Stimulated activated CD4-positive, alpha-beta T cell treated with anti-CD3 and anti-CD28 coated beads, TNF-alpha, amount 100 ng/mL, for 4 hours (primary cell): ENCODE measurements at places on chromosomes 12 and 14.
A peak's percentile ranks its signal among the peaks of the same experiment; 100 is the strongest.

DNA sequence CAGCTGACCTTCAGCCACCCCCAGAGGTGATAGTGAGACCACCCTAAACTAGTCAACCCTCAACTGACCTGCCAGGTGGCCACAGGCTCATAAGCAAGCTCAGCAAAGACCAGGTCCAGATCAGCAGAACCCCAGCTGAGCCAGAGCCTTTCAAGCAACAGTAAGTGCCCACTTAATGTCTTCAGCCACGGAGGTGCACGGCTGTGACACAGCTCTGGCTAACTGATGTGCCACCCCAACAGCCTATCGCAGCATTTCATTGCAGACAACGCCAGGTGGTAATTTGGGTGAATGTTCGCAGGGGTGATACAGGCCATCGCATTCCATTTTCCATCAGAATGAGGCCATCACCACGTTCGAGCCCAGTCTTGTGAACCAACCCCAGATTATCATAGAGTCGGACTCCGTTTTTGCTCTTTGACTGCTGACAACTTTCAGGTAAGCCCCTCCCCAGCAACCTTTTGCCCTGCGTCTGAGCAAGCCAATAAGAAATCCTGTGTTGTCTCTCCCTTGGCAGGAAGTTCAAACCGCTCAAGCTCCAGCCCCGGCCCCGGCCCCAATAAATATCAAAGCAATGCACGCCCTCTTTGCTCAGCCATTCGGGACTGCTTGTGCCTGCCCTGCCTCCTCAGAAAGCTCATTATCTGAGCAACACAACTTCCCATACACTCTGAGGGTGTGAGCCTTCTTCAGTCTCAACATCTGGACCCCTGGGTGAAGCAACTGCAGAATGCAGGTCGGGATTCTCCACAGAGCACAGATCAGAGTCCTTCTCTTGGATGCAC is 44.4 kb downstream of the JAG2 start:
- DNase-seq: no peak

DNA sequence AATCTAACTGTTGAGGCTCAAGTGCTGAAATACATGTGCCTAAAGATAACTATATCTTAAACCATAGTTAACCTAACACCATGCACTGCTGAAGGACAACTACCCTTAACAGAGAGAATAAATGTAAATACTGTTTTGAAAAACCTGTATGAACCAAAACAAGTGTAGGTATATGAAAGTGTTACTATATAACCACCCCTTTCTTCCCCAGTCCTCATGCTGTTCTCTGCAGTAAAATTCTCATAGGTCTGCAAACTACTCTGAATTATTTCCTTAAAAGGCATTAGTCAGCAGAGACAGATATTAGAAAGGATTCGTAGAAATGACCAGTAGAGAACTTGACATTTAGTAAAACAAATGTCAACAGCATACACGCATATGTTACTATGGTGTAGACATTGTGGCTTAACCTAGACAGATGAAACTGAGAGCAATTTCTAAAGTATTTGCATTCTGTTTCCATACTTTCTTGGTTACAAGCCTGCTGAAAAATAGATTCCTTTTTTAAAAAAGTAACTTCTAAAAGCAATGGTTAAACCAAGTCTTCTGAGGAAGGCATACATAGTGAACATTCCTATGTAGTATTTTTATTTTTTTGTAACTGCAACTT is 13.9 kb downstream of the CSRP2 start:
- no peak for DNase-seq

DNA sequence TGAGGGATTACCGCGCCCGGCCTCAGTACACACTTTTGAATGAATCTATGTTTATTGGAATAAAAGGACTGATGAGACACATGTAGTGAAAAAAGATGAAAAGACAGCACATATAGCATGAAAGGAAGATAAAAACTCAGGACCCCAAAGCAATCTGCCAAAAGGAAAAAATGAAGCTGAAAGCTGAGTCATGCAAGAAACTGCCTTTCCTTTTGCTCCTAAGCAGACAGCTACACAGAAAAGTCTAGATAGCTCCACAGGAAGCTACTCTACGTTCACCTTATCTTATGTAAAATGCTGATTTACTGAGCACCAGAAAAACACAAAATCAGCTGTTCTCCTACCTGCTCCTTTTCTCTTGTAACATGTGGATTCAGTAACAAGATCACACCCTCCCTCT is 128.4 kb downstream of the NTF3 start:
- no peak for DNase-seq

GRCh38 chr12:26113181-26113654 is 11.6 kb downstream of the BHLHE41 start:
- DNase-seq: no peak

GRCh38 chr12:68223067-68223747 is 2.4 kb downstream of the IL26 start:
- DNase-seq: peak; percentile 57

- DNase-seq: no peak
These were observed 14.2 kb downstream of the FAM161B start for GRCh38 chr14:73935666-73936065.

- no peak for DNase-seq
These were observed 187.5 kb upstream of the TMEM132C start for GRCh38 chr12:128079446-128079845.

GRCh38 chr14:76729258-76729657 is 32.0 kb upstream of the VASH1 start:
- DNase-seq: no peak
